ENCODE measurements at places on chromosomes 3 and 15. TPM values are rescaled to one million over a fixed set of nuclear protein-coding genes. Genes with fewer than 3 reads are reported as not detected.

- DNase-seq, result no peak
Measured at GRCh38 chr3:179788996-179789395, 136.2 kb downstream of the USP13 start.

- no peak for DNase-seq
Measured at GRCh38 chr15:50083424-50084025, 35.5 kb downstream of the ATP8B4 start.

Gene LYSMD4
- total RNA-seq, result 15.6 TPM

Gene FGD5
- total RNA-seq, result 9.2 TPM

- no peak for DNase-seq
Measured at GRCh38 chr3:46999516-47000197, 20.2 kb downstream of the NBEAL2 start.

DNA sequence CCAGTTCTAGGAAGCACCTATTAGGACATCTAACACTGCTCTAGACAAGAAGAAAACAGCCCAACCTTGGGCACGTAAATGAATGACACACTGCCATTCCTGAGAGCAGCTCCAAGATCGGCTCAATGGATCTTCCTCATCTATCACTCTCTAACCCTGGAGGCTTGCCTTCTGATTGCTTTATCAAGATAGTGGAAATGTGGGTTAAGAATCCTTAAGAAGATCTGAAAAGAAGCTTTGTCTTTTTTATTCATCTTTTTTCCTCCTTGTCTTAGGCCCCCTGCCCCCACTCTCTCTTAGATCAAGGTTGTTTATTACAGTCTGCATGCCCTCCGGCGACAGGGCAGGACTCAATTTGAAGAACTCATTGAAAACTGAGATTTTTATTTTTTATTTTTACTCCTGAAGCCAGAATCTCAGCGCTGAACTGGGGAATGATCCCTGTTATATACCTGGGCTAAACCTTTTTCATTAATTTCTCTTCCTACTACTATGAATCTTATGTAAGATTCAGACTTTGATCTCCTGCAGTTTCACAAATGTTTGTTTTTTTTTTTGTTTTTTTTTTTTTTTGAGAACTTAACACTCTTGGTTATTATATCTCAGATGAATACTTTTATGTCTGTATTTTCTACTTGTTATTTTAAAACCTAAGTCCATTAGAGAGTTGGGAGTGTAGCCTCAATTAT lies 219.5 kb downstream of the SV2B start:
- DNase-seq, result no peak

- DNase-seq, result peak; percentile 63
Measured at GRCh38 chr15:62067448-62068044, 769 bp downstream of the C2CD4A start.

DNA sequence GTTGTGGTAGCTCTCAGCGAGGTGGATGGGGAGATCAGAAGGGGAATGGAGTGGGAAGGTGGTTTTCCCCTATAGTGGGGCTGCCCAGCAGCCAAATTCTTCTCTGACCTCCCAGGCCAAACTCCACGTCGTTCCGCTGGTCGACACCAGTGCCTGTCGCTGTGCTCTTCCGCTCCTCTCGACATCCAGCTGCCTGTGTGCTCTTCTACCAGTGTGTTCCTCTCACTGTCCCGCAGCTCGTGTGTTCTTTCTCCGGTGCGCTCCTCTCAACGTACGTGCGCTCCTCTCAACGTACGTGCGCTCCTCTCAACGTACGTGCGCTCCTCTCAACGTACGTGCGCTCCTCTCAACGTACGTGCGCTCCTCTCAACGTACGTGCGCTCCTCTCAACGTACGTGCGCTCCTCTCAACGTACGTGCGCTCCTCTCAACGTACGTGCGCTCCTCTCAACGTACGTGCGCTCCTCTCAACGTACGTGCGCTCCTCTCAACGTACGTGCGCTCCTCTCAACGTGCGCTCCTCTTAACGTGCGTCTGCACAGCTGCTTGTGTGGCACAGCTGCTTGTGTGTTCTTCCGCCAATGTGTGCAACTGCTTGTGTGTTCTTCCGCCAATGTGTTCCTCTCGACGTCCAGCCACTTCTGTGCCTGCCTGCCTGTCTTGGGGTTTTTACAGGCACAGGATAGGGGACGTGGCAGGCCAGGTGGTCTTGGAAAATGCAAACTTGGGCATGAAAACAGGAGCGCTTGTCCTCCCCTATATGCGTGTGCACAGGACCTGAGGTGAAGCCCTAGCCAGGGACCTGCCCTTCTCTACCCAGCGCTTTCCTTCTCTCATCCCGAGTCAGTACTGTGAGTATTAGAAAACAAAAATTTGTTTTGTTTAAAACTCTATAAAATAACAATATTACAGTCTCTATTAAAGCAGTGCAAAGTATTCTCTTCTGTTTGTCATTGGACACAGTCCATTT lies 991.1 kb downstream of the GBE1 start:
- peak; percentile 24 for DNase-seq

GRCh38 chr15:47398132-47398531 lies 319.2 kb upstream of the SEMA6D start:
- DNase-seq, result no peak

Data from mucosa of descending colon (tissue), 3 donors.